ENCODE measurements at places on chromosomes 6 and 20.

DNA sequence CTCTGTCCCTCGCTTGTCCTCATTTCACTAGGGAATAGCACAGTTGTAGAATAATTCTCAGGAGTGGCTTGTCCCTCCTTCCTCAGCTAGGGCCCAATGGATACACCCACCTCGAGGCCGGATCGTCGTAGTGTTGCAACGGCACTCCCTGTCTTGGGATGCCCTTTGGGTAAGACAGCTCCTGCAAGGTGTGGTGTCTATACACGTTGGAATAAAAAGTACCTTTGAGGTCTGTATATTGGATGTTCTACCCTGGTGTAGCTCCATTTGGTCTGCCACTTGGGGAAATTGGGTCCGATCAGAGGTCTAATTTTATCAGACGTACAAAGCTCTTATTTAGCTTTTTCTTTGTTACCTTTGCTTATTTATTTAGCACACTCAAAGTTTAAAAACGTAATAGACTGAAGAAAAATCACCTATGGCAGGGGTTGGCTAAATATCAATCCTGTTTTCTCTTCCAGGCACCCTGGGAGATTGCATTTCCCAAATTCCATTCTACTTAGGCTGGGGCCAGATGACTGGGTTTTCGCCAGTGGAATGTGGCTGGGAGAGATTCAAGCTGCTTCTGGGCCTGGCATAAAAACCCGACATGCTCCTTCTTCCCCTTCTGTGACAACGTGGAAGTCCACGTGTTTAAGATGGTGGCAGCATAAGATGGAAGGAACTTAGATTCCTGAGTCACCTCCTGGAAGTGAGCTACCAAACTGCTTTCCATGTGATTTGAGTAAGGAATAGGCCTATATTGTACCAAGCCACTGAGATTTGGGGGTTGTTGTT is 82.3 kb upstream of the CD83 start:
- DNase-seq, result no peak

DNA sequence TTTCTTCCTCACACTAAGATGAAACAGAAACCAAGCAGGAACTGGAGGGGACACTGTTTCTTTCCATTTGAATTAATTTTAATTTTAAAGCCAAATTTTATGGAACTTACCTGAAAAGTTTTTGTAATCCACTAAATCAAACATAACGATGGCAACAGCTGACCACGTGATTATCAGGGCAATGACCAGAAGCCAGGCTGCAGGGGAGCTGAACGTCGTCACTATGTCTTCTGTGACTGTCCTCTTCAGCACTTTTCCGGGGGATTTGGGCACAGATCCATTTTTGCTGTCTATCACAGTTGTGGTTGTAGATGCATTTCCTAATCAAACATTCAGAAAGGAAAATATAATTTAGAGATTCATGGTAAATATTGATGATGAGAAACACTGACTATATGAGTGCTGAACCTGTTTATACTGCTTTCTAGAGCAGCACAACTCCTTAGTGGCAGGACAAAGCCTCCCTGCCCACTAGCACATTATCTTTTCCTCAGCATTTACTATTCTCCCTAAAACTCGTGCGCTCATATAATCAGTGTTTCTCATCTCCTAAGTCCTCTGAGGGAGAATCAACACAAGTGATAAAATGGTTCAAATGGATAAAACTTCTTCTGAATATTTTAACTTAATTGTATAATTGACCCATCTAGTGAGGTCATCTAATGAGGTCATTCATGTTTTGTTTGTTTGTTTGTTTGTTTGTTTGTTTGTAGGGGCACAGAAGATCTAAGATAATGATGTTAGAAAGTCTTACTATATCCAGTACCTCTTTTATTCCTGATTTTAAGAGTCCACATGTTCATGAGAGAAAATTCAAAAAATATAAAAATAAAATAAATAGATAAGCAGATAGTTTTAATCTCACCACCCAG is 65.7 kb downstream of the TRDN start:
- no peak for DNase-seq

DNA sequence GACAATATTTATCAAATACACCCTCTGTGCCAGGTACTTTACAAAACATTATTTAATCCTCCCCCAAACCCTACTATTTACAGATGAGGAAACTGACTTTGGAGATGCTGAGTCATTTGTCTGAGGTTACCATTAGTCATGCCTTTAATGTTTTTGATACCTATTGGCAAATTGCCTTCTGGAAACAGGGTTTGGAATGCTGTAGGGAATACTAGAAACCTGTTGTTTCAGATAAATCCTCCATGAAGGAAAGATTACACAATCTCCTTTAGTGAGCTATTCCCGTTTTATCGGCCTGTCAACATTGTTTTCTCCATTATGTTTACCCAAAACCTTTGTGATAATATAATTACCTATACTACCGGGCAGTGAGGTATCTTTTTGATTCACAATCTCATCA is 93.6 kb upstream of the ADGRF1 start:
- no peak for DNase-seq

GRCh38 chr6:158758941-158759479 is 60.2 kb downstream of the EZR start:
- DNase-seq, result no peak

DNA sequence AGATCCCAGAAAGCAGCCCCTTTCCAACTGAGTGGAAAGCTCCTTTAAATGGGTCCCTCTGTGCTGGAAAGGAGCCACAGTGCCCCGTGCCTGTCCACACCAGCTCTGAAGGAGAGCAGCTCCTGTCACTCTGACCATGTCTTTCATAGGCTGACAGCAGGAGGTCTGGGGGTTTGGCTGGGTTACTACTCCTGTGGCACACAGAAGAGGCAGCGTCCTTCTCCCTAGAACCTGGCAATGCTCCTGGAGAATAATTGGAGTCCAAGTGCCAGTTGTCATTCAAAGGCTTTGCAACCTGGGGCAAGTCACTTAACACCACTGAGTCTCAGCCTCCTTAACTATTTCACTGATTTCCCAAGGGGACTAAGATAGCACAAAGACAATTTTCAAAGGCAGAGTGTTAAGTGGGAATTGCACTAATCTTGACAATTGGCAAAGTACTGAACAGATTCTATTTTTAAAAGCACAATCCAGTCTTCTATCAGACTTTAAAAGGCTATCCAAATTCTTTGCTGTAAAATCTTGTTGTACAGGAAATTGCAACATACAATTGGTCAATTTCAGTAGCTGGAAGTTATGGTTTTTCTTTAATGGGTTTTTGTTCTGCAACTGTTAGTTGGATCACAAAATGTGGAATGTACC is 457.2 kb downstream of the KIF16B start:
- no peak for DNase-seq

- DNase-seq, result no peak
Measured at GRCh38 chr6:127291495-127291894, 24.8 kb downstream of the RNF146 start.

GRCh38 chr6:123925350-123925749 is 121.7 kb downstream of the NKAIN2 start:
- DNase-seq, result no peak

DNA sequence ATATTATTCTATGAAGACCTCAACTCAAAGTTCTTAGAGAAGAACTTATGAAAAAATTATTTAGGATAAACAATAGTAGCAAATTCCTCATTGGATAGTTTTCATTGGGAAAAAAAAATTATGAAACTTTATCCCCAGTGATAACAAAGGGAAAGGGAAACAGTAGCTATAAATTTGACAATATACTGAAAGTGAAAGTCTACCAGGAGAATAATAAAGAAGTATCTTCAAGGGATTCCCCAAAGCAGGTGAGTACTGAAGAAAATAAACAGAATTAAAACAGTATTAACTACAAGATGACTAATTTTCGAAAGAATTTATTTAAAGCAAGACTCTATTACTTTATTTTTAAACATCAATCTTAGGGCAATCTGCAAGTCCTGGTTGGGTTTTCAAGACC is 56.4 kb downstream of the REPS1 start:
- DNase-seq, result no peak

Measured in stimulated activated naive B cell treated with anti-CD40 and anti-IgM and Interleukin-4, amounts not matched to agents 10 μg/mL and 1 μg/mL and 100 μg/mL, for 72 hours (primary cell).